ENCODE measurements at places on chromosomes 16 and 17. TPM values are rescaled to one million over a fixed set of nuclear protein-coding genes. Genes with fewer than 3 reads are reported as not detected.

Gene PRSS36
- total RNA-seq, result 2.3 TPM

Gene CDT1
- total RNA-seq, result 7.6 TPM

Gene CDH8
- total RNA-seq, result 1.3 TPM

Gene ALKBH5
- 124 TPM for total RNA-seq

Gene CEP295NL
- 0.69 TPM for total RNA-seq

Gene MAP2K3
- total RNA-seq, result 22.8 TPM

Gene CHST4
- not detected for total RNA-seq

Gene ZNF423
- total RNA-seq, result 0.35 TPM

Gene STARD3
- 22.4 TPM for total RNA-seq

Gene SEPTIN12
- total RNA-seq, result not detected

Gene CD300H
- total RNA-seq, result not detected

Gene ELOB
- total RNA-seq, result 444 TPM

Gene QRICH2
- 1.4 TPM for total RNA-seq

Gene CASKIN2
- total RNA-seq, result 26.2 TPM

Gene TPPP3
- 0.10 TPM for total RNA-seq

Gene NKD1
- not detected for total RNA-seq

Gene IGFALS
- total RNA-seq, result 0.05 TPM

Gene CLEC3A
- not detected for total RNA-seq

Gene ZDHHC7
- 137 TPM for total RNA-seq

Gene CANT1
- total RNA-seq, result 84.5 TPM

Gene TMEM208
- 50.2 TPM for total RNA-seq

Gene FSCN2
- total RNA-seq, result 4.7 TPM

Gene TNFSF12
- 4.2 TPM for total RNA-seq

Gene SLC12A3
- 2.4 TPM for total RNA-seq

Gene SRCIN1
- total RNA-seq, result 0.25 TPM

Gene KRTAP1-1
- 0.25 TPM for total RNA-seq

Gene C16orf95
- total RNA-seq, result 3.4 TPM

Gene BAIAP3
- 2.1 TPM for total RNA-seq

Gene UNC119
- total RNA-seq, result 29.3 TPM

Gene MYH1
- total RNA-seq, result not detected

Gene GCSH
- 14.6 TPM for total RNA-seq

Gene PRSS33
- not detected for total RNA-seq

Gene ABCA6
- not detected for total RNA-seq

Gene POLR2C
- total RNA-seq, result 78.5 TPM

Gene KRT9
- not detected for total RNA-seq

Gene G6PC1
- not detected for total RNA-seq

Gene MARCHF10
- total RNA-seq, result 0.17 TPM

Gene KRTAP3-2
- not detected for total RNA-seq

Gene HS3ST2
- not detected for total RNA-seq

Gene PDILT
- total RNA-seq, result not detected

Gene MT1M
- total RNA-seq, result 2.8 TPM

Gene PITPNM3
- 2.3 TPM for total RNA-seq

Gene TBC1D26
- not detected for total RNA-seq

Gene NPW
- not detected for total RNA-seq

Gene EIF3CL
- 94.5 TPM for total RNA-seq

Gene TNFRSF13B
- not detected for total RNA-seq

Gene KCNAB3
- not detected for total RNA-seq

Gene CCL18
- not detected for total RNA-seq

Gene KRTAP1-5
- not detected for total RNA-seq

Gene WNT9B
- 5.0 TPM for total RNA-seq

Gene EDC4
- total RNA-seq, result 62.9 TPM

Gene ASPHD1
- 33.3 TPM for total RNA-seq

Gene CDH3
- 198 TPM for total RNA-seq

Gene ACAP1
- total RNA-seq, result 0.20 TPM

Gene NPIPA5
- total RNA-seq, result not detected

Measured in renal cortical epithelial cell (primary cell).